ENCODE measurements at places on chromosomes 3 and 15.

- DNase-seq: no peak
Measured at GRCh38 chr3:1232276-1232675, 139.5 kb downstream of the CNTN6 start.

DNA sequence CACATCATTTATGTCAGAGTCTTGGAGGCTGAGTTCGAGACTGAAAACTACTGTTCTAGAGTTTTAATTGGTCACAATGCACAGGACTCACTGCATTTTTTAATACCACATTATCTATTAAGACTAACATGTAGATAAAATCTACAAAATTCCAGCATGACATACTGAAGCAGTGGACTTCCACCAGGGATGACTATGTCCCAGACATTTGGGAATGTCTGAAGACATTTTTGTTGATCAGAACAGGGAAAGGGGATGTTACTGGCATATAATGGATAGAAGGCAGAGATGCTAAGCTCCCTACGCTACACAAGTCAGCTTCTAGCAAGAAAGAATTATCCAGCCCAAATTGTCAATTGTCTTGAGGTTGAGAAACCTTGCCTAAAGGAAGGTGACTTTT lies 419.0 kb upstream of the TGFBR2 start:
- DNase-seq: no peak

DNA sequence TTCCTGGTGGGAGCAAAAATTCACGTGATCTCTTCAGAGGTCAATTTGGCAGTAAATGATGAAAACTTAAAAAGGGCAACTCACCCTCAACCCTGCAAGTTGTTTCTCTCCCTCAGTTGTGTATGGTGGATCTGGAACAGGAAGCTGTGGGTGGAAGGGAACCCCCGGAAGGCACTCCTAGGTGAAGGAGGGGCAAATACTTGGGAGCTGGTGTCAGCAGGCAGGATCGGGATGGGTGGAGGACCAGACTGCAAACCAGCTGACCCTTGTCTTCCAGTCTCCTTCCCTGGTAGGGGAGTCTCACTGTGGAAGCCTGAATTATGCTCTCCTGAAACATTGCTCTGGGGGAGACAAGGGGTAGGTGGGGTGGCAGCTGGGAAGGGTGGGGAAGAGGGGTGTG lies 33.5 kb downstream of the PRR23E start:
- no peak for DNase-seq

DNA sequence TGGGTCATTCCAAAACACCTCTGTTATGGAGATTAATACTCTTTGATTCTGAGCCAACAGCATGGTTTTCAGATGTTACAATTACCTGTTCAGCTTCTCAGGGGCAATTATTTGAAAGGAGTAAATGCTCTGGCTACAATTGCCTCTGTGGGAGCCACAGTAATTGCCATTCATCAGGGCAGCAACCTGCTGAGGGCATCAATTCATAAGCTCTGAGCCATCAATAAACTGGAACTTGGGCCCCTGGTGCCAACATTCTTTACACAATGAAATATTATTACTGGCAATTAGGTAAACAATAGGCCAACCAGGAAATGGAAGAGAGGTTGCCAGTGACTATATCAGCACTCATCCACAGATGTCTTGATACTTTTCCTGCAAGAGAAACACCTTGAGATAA lies 660.8 kb downstream of the MECOM start:
- no peak for DNase-seq

GRCh38 chr3:178561239-178561638 lies 25.0 kb downstream of the KCNMB2 start:
- DNase-seq: no peak

DNA sequence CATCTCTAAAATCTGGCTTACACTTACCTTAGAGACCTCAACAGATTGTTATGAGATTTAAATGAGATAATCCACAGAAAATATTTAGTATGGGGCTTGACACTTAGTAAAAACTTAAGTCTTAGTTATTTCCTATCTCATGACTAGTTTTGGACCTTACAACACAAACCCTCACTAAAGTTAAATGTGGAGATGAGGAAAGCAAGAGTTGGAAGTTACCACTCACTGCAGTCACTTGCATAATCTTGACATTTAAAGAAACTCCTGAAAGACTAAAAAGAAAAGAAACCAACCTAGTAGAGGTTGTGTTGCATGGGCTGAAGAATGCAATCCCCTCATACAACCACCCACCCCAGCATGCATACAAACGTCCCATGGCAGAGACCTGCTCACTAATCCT lies 40.1 kb downstream of the ITGB5 start:
- DNase-seq: no peak

DNA sequence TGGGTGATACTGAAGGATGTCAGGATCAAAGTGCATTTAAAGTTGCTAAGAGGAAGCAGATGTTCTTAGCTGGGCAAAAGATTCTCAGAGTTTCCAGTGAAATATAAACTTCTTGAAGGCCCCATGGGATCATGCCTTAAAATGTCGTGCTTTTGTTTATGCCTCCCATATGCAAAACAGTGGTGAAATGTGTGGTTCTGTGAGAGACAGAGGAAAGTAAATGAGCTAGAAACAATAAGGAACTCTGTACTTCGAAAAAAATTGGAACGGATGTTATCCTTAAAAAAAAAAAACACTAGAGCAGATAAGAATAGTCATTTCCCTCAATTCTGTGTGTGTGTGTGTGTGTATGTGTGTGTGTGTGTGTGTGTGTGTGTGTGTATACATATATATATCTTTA lies 497.0 kb upstream of the TBL1XR1 start:
- no peak for DNase-seq

- no peak for DNase-seq
Measured at GRCh38 chr3:194900854-194901522, 215.3 kb downstream of the FAM43A start.

DNA sequence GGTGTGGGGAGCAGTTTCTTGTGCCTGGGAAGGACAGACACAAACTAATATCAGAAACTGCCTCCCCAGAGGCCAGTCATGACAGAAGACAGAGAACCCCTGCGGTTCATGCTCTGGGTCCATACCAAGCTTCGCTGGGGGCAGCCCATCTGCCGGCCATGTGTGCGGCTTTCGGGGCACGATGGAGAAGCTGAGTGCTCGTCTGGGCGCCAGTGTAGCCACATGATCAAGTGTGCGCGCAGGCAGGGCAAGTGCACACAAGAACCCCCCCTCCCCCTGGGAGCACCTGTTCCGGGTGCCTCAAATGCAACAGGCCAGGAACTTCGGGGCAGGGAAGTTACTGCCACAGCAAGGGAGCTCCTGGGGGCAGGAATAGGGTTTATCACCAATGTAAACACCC lies 1.8 kb downstream of the ADAMTS17 start:
- DNase-seq: no peak

DNA sequence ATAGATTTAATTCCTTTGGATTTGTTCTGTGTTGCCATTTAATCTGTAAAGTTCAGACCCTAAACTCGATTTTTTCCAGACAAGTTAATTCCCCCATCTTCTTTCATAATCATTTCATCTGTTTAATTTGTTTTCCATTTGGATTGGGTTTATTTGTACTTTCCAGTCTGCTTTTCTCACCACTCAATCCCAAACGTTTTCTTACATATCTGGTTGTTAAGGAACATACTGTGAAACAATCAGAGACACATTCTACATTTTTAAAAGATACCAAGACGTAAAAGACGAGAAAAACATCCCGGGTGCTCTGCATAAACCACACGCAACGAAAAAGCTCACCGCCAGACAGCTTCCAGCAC lies 13.0 kb upstream of the ONECUT1 start:
- DNase-seq: no peak
